ENCODE measurements at places on chromosomes 6 and 20. TPM values are rescaled to one million over a fixed set of nuclear protein-coding genes. Genes with fewer than 3 reads are reported as not detected.

DNA sequence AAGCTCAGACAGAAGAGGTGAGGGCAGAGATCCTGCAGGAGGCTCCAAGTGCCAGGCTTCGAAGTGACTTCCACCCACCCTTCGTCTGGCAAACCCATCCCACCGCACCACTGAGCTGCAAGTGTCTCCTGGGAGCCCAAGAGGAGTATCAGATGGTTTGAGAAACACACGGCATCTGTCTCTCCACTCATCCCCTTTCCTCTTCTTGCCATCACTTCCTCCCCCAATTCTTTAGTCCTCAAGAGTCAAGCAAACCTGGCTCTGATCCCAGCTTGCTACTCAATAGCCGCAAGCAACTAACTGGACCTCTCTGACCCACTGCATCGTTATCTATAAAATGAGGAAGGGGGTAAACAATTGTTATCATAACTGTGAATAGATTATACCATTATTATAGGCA lies 142.1 kb downstream of the BMP7 start:
- no peak overlapping the region for H3K27ac ChIP-seq
- peaks cover 4% of the 10 kb centered on the region for H3K27me3 ChIP-seq

- no peak for DNase-seq
- peaks cover 11% of the 10 kb centered on the region for H3K4me1 ChIP-seq
- H3K36me3 ChIP-seq = no peaks in the 10 kb centered on the region
- H3K4me3 ChIP-seq = no peak overlapping the region
Observed at GRCh38 chr6:47630587-47630986, 67.8 kb upstream of the ADGRF4 start.

- peak; percentile 28 for DNase-seq
- no peaks in the 10 kb centered on the region for H3K36me3 ChIP-seq
- H3K27ac ChIP-seq = no peak overlapping the region
- no peak overlapping the region for H3K4me3 ChIP-seq
Observed at GRCh38 chr20:45998337-45998736, 10.4 kb upstream of the MMP9 start.

DNA sequence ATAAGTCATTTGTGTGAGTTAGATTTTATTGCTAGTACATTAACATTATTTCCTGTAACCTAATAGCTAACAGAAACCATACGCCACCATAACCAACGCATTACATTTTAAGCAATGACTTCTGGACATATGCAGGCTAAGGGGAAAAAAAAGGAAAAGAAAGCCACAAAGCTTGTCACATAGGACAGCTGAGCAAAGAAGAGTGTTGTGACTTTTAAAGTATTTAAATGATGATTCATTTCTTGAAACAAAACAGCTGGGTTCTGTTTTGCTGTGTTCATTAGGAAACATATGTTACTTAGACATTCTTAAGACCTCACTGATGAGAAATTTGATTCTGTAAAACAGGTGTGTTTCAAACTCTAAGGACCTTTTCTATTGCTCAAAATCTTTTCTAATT lies 171.4 kb downstream of the COL9A1 start:
- no peak for DNase-seq
- H3K27me3 ChIP-seq = no peaks in the 10 kb centered on the region
- H3K4me3 ChIP-seq = no peak overlapping the region
- H3K4me1 ChIP-seq = no peaks in the 10 kb centered on the region
- no peaks in the 10 kb centered on the region for H3K36me3 ChIP-seq
- H3K27ac ChIP-seq = no peak overlapping the region

DNA sequence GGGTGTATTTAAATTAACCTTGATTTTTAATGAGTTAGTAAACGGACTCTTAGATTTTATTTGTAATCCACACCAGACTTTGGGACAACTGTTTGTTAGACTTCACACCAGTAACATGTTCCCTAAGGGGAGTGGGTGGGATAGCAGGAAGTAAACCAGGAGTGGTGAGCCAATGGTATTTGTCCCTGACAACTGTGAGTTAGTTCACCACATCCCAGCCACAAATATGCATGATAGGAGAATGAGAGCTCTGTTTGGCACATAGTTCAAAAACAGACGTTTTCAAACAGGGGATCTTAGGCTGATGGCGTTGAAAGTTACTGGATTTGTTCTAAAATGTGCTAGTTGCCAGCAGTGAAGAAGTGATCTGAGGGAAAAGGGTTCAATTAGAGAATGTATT lies 18.7 kb upstream of the COL10A1 start:
- no peaks in the 10 kb centered on the region for H3K4me1 ChIP-seq
- no peaks in the 10 kb centered on the region for H3K27me3 ChIP-seq
- no peak overlapping the region for H3K4me3 ChIP-seq
- H3K27ac ChIP-seq = no peak overlapping the region
- no peaks in the 10 kb centered on the region for H3K36me3 ChIP-seq
- DNase-seq = no peak

- H3K27me3 ChIP-seq = peaks cover 38% of the 10 kb centered on the region
- DNase-seq = no peak
- H3K36me3 ChIP-seq = no peaks in the 10 kb centered on the region
- no peak overlapping the region for H3K4me3 ChIP-seq
- no peak overlapping the region for H3K27ac ChIP-seq
Observed at GRCh38 chr6:168437751-168438150, 3.2 kb upstream of the SMOC2 start.

- H3K27me3 ChIP-seq = peaks cover 27% of the 10 kb centered on the region
- H3K4me3 ChIP-seq = no peak overlapping the region
- DNase-seq = peak; percentile 11
- H3K36me3 ChIP-seq = no peaks in the 10 kb centered on the region
Observed at GRCh38 chr6:30397697-30398096, 52.7 kb downstream of the RPP21 start.

DNA sequence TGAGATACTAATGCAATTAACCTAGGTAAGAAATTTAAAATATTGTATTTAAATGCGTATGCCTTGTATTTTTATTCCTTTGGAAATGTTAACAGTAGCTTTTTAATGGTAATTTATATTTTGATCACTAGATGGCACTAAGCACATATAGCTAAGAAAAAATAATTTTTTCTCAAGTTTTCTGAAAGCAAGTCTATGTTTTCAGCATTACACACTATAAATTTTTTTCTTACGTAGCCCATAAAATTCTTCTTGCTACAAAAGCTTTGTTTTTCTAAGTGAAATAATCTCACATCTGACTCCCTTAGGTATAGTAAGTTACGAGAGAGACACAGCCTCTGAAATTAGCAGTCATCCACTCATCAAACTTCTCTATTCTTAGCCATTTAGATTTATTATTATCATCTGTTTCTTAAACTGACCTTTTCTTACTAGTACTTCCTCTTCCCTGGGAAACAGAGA lies 35.7 kb downstream of the TSPYL4 start:
- H3K27me3 ChIP-seq = no peaks in the 10 kb centered on the region
- no peak overlapping the region for H3K27ac ChIP-seq
- H3K36me3 ChIP-seq = peaks cover 9% of the 10 kb centered on the region

- H3K36me3 ChIP-seq = no peaks in the 10 kb centered on the region
- no peak for DNase-seq
- H3K4me1 ChIP-seq = no peaks in the 10 kb centered on the region
- no peak overlapping the region for H3K27ac ChIP-seq
Observed at GRCh38 chr20:52890130-52890529, 82.0 kb upstream of the TSHZ2 start.

DNA sequence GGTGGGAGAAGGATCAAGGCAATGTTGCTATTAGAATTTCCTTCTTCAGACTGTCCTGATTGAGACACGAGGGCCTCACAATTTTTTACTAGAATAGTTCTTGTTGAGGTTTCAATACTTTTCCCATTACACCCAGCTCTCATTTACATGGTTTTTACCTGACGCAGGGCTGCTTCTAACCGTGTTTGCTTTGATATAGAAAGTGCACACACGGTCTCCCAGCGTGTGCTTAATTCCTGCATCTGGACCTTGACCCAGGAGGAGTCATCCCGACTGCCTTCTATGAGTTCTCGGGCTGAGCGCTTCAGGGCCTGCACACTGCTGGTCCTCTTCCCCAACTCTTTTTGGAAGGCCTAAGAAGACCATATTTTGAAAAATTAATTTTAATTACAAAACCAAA lies 160.2 kb downstream of the DST start:
- no peak overlapping the region for H3K4me3 ChIP-seq
- H3K27me3 ChIP-seq = no peaks in the 10 kb centered on the region
- H3K4me1 ChIP-seq = no peaks in the 10 kb centered on the region
- no peak overlapping the region for H3K27ac ChIP-seq
- H3K36me3 ChIP-seq = peaks cover 3% of the 10 kb centered on the region
- no peak for DNase-seq

- no peaks in the 10 kb centered on the region for H3K27me3 ChIP-seq
- H3K27ac ChIP-seq = no peak overlapping the region
- no peak overlapping the region for H3K4me3 ChIP-seq
- H3K36me3 ChIP-seq = no peaks in the 10 kb centered on the region
Observed at GRCh38 chr6:68891419-68891818, 256.3 kb downstream of the ADGRB3 start.

DNA sequence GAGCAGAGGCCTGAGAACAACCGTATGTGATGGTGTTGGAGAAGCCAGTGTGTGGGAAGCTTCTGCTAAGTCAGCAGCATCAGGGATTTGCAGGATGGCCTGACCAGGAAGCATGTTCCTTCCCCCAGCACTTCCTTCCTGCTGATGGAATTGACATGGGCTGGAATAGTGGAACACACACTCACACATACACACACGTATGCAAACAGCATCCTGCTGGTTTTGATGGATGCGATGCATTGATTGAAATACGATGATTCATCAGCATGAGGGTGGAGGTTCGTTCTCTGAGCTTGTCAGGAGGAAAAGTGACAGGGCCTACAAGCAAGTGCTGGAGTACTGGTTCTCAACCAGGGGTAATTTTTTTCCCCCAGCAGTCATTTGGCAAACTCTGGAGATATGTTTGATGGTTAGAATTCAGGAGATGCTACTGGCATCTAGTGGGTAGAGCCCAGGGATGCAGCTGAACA lies 229.1 kb downstream of the NFATC2 start:
- no peak for DNase-seq
- H3K27ac ChIP-seq = no peak overlapping the region
- no peak overlapping the region for H3K4me3 ChIP-seq
- peaks cover 7% of the 10 kb centered on the region for H3K27me3 ChIP-seq
- no peaks in the 10 kb centered on the region for H3K36me3 ChIP-seq

DNA sequence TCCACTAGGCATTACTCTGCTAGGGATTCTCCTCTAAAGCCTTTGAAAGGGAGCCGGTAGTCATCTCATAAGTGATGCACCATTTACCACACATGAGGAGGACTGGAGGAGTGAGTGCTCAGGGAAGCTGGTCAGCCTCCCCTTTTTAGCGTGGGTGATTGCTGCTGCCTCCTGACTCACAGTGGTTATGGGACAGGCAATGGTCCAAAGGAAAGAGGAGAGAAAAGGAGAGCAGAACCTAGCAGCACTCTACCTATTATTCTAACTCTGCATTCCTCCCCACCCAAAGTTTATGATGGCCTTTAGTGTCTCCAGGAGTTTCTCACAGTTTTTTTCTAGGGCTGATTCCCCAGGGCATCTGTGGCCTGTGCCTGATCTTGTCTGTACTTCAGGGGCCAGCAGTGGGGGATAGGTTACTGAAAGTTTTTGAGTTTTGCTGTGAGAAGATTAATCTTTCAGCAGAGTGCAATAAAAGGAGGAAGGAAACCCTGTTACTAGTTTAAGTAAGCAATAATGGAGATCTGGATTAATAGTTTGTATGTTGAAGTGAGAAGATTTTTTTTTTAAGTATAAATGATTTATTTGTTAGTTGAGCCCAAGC lies 36.4 kb upstream of the GCLC start:
- H3K27ac ChIP-seq = peak overlapping the region; percentile 33
- no peaks in the 10 kb centered on the region for H3K27me3 ChIP-seq
- DNase-seq = peak; percentile 12
- no peaks in the 10 kb centered on the region for H3K36me3 ChIP-seq
- H3K4me3 ChIP-seq = no peak overlapping the region
- H3K4me1 ChIP-seq = peaks cover 46% of the 10 kb centered on the region

- no peak for DNase-seq
- H3K36me3 ChIP-seq = no peaks in the 10 kb centered on the region
- H3K27me3 ChIP-seq = peaks cover 3% of the 10 kb centered on the region
Observed at GRCh38 chr6:13216236-13217014, 111.9 kb downstream of the TBC1D7 start.

DNA sequence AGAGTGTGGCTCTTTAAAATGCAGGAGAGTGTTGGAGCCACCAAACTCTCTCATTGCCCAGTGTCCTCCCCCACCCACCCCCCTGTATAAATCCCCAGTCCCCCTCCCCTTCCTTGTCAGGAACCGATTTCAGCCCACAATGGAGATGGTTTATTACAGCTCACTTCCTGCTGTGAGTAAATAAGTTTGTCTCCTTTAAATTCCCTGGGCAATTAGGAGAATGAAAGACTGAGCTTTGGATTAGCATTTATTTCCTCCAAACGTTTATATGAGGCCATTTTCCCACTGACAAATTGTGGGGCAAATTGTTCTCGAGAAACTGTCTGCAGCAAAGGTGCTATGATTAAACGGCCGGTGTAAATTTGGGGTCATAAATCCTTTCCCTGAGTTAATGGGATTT lies 128.8 kb downstream of the DHX35 start:
- no peak overlapping the region for H3K4me3 ChIP-seq
- DNase-seq = no peak
- H3K36me3 ChIP-seq = no peaks in the 10 kb centered on the region
- H3K27me3 ChIP-seq = peaks cover 10% of the 10 kb centered on the region

DNA sequence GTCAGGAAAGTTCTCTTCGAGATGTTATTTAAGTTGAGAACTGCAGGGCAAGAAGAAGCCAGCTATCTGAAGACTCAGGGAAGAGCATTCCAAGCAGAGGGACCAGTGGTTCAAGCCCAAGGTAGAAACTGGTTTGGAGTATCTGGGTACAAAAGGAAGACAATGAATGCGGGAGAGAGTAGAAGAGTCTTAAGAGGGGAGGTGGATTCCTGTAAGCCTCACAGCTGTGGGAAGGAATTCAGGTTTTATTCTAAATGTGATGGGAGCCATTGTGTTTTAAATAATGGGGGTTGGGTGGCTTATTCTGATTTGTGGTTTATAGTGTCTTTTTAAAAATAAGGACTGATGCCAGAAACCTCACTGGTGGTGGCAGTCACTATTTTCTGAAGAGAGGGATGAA lies 37.6 kb upstream of the TENT5A start:
- no peak for DNase-seq
- no peak overlapping the region for H3K27ac ChIP-seq
- no peaks in the 10 kb centered on the region for H3K27me3 ChIP-seq
- no peak overlapping the region for H3K4me3 ChIP-seq

PPP1R3G gene
- 0.09 TPM for total RNA-seq

SLC25A27 gene
- total RNA-seq = 1.6 TPM

BPIFA1 gene
- total RNA-seq = not detected

PROKR2 gene
- not detected for total RNA-seq

SNAP91 gene
- not detected for total RNA-seq

Data from activated CD4-positive, alpha-beta T cell treated with anti-CD3 and anti-CD28 coated beads for 36 hours (primary cell).